ENCODE measurements at places on chromosomes 3 and 15.

DNA sequence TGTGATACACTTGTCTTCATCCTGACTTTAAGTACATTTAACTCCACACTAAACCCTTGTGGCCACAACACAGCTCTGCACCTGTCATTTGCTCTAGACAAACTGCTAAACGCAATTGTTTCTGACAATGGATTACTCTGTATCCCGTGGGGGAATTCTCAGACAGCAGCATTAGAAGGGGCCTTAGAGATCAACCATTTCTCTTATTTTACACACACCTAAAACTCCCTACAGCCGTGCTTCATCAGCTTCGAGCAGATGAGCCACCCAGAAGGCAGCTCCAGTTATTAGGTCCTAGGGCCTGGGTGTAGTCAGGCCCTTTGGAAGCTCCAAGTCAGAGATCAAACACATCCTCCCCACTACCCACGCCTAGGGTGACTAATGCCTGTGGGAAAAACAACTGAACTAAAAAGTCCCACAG lies 1.3 kb upstream of the IL12A start:
- no peak for DNase-seq

DNA sequence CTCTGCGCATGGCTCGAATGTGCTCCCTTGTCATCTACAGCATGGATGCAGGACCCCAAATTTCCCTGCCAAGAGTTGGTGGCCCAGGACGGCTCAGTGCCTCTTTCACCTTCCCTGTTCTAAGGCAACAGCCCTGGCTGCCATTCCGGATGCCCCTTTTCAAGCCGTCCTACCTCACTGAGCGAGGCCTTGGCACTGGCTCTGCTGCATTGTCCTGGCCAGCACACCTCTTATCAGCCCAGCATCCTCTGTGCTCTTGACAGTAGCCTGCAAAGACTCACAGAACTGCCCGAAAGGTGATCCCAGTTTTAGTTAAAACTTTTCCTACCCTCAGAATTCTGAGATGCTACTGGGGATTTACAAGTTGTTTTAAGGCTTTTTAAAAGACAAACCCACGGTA lies 122.0 kb downstream of the MECOM start:
- no peak for DNase-seq

DNA sequence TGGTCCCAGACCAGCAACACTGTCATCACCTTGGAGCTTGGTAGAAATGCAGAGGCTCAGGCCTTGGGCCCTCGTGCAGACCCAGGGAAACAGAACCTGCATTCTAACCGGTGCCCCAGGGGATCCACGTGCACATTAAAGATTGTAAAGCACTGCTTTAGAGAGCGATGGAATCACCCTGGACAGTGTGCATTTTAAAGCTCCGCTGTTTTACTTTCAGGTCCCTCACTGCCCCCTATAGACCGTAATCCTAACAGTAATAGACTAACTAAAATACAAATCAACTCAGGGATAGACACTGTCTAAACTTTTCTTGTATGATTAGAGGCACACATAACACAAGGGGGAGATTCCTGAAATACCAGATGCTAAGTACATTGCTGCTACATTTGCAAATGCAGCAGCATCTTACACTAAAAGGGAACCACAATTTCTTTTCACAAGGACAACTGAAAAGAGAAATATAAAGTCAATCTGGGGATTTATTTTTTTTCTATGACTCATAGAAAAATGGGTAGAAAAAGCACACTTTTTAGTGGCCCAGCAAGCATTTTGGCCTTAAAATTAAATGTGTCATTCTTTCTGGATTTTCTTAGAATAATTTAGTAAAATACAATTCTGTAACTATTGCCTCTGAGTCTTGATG lies 10.5 kb upstream of the SH3GL3 start:
- peak; percentile 37 for DNase-seq

- DNase-seq = no peak
Measured at GRCh38 chr3:3802046-3802445, 2.8 kb downstream of the LRRN1 start.

GRCh38 chr3:114331710-114332109 lies 37.9 kb downstream of the TIGIT start:
- no peak for DNase-seq

DNA sequence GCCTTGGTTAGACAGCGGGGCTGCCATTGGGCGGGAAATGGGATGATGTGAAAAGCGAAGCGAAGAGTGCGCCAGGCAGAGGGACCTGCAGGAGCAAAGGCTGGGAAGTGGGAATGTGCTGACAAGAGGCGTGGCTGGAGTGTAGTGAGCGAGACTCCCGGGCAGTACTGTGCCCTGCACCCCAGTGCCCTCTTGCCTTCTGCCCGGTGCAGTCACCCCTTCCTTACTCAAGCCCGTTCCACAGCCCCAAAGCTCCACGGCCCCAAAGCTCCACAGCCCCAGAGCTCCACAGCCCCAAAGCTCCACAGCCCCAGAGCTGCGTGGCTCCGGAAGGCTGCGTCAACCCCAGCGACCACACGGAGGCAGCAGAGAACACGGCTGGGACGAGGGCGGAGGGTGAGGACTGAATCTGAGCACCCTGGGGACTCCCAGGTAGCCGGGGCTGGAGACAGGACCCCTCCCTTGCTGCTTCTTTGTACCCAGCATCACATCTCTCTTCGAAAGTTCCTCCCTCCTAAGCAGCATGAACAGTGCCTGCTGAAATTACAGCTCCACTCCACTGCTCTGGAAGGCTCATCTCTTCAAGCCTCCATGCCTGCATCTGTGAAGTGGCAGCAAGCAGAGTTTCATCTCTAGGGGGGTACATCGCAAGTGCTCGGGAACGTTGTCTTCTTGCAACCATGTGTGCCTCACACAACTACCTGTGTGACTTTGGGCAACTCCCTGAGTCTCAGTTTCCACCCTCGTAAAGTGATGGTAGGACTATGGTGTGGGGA lies 108.9 kb downstream of the FBLN2 start:
- DNase-seq = peak; percentile 100

DNA sequence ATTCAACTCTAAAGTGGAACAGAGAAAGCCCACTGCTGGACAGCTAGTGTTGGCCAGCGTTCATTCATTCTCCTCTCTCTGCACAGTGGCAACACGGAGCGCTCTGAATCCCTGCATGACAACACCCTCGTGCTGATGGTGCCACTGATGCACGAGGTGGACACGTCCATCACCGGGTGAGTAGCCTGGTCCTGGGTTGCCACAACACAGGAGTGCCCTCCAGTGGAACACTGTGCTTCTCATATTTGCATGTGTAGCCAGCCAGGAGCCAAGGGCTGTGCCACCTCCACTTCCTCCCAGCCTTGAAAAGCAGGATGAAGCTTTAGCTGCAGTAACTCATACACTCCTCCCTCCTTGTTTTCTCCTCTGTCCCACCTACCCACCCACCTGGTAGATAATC lies 120.0 kb upstream of the CTDSPL start:
- DNase-seq = peak; percentile 39

GRCh38 chr15:70480196-70480856 lies 283.0 kb downstream of the UACA start:
- no peak for DNase-seq

DNA sequence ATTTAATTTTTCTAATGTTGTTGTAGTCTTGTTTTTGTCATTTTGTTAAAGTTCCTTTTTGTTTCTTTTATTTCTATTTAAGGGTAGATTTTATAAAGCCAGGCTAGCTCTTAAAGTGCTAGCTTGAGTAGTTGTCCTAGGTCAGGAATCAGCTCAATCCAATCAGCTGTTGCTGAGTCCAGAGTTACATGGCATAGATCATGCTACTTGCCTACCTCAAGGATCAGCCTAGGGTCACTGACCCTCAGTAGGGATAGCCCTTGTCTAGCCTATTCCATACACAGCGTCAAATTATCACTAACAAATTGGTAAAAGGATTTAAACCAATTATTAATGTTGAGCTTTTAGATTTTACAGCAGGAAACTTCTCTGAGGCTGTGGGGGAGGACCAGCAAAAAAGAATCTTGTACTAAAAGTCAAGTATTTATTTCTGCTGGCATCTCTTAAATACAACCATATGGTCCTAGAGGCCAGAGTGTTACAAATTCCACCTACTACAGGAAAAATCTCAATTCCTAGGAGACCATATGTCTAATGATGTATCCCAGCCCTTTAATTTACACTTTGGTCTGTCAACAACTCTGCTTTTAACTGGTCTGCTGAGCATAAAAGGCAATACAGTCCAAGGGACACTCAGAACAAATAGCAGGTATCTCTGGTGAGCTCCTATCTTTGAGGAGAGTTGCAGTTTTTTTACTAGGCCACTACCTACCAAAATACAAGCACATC lies 138.3 kb upstream of the PTPRG start:
- no peak for DNase-seq

Data from HuH-7.5 (cell line).